ENCODE measurements at places on chromosomes 6 and 20.

DNA sequence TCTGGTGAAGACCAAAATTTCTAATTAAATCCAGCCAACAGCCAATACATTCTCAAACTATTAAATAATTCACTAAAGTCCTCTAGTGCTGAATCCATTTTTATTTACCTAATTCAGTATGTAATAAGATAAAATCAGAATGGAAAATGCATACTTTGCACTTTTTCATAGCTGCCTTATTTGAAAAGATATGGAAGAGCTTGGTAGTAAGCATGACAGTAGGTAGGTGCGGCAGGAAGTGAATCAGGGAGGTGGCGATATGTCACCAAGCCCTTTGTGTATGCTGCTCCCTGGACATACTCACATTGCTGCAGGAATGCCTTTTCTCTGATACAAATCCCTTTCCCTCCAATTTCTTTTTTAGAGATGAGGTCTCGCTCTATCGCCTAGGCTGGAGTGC lies 10.2 kb upstream of the TGM3 start:
- DNase-seq: no peak

DNA sequence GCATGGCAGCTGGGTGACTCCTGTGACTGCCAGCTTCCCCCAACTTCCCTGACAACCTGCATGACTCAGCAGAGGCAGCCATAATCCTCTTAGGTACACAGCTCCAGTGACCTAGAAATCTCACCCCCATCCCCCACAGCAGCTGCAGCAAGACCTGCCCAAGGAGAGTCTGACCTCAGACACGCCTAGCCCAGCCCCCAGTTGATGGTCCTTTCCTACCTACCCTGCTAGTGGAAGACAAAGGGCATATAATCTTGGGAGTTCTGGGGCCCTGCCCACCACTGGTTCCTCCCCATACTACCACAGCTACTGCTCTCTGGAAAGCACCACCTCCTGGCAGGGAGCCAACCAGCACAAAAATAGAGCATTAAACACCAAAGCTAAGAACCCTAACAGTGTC lies 90.2 kb downstream of the F13A1 start:
- no peak for DNase-seq

DNA sequence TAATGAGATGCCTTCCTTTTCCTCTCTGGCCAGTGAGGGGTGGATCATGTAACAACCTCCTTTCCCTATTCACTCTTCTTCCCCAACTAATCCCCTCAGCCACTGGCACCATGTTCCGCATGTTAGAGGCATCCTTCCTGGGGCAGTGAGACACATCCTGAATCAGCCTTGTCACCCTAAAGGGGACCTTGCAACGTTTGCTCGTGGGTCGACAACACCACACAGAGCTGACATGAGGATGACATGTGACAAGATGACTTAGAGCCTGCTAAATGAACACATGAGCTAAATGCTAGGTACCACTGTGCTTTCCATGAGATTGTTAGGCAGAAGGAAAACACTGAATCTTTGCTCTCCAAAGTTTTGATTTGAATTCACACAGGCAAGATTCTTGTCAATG lies 129.2 kb downstream of the ATXN1 start:
- no peak for DNase-seq

- no peak for DNase-seq
These were observed 118.4 kb downstream of the MYLK4 start for GRCh38 chr6:2632368-2632767.

GRCh38 chr6:134005800-134006199 lies 46.6 kb downstream of the SLC2A12 start:
- no peak for DNase-seq

- no peak for DNase-seq
These were observed 169.7 kb downstream of the EYA4 start for GRCh38 chr6:133410638-133411435.

Measured in activated T-cell treated with anti-CD3 and anti-CD28 coated beads for 24 hours (primary cell).